ENCODE measurements at places on chromosomes 3 and 15. TPM values are rescaled to one million over a fixed set of nuclear protein-coding genes. Genes with fewer than 3 reads are reported as not detected.

DNA sequence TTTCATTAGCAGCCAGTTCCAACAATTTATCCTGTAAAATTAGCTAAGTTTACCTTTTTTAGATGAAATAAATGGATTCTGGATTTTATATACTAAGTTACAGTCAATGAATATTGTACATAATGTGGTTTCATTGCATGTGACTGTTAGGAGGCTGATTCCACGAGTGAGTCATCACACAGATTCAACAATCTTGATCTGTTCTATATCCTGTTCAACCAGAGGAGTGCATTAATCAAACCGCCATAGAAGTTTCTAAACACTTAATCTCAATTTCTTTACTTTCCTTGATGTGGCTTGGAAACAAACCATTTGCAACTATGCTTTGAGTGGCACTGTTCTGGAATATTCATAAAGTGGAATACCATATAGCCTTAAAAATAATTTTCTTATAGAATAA lies 15.3 kb downstream of the DNAJC13 start:
- DNase-seq = peak; percentile 77

EIF4E3 gene
- 1.1 TPM for total RNA-seq

CADPS gene
- total RNA-seq = 11.4 TPM

- DNase-seq = no peak
Observed at GRCh38 chr3:84125760-84126159, 833.0 kb upstream of the CADM2 start.

GRCh38 chr15:78709263-78709882 lies 68.4 kb upstream of the CHRNB4 start:
- DNase-seq = peak; percentile 66

GRCh38 chr3:129620828-129621559 lies 14.5 kb upstream of the PLXND1 start:
- no peak for DNase-seq

- DNase-seq = no peak
Observed at GRCh38 chr3:49271047-49271446, 6.0 kb downstream of the C3orf62 start.

DNA sequence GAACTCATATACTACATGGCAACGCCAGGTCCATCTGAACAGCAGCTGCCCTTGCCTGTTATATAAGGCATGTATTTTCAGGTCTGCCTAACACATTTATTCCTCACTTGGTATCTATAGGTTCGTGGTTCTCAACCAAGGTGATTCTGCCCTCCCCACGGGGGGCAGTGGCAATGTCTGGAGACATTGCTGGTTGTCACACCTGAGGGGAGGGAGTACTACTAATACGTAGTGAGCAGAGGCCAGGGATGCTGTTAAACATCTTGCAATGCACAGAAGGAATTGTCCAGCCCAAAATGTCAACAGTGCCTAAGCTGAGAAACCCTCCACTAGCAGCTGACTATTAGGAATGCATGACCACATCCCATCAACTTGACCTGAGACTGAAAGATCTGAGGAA lies 32.6 kb downstream of the ADAMTS9 start:
- no peak for DNase-seq

DNA sequence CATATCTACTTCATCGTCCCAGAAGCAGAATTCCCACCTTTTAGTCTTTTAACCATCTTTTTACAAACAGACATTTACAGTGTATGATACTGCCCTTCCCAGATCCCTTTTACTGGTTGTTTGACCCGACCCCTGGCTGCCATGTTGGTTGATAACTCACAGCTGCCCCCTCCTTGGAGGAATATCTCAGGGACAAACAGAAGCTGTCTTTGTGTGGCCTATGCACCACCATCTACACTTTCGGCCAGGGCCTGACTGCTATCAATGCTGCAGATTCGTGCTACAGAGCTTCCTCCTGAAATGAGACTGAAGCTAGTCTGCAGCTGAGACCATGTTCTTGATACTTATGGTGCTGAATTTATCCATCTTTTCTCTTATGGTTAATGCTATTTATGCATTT lies 6.6 kb upstream of the POLQ start:
- peak; percentile 7 for DNase-seq

DNA sequence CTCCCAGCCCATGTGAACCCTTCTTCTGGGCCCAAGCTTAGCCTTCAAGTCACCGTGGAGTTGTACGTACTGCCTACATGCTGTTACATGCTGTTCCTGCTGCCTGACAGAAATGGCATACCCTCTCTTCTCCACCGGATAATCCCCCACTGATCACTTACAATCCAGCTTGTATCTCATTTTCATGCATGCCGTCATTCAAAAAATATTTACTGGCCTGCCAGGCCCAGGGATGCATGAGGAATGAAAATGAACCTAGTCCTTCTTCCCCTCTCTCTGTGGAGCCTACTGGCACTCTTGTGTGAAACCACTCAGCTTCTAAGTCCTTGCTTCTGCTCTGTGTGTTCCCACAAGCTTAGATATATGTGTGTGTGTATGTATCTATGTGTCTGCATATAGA lies 60.6 kb downstream of the WNT5A start:
- DNase-seq = peak; percentile 21

MIX23 gene
- total RNA-seq = 12.3 TPM

DNA sequence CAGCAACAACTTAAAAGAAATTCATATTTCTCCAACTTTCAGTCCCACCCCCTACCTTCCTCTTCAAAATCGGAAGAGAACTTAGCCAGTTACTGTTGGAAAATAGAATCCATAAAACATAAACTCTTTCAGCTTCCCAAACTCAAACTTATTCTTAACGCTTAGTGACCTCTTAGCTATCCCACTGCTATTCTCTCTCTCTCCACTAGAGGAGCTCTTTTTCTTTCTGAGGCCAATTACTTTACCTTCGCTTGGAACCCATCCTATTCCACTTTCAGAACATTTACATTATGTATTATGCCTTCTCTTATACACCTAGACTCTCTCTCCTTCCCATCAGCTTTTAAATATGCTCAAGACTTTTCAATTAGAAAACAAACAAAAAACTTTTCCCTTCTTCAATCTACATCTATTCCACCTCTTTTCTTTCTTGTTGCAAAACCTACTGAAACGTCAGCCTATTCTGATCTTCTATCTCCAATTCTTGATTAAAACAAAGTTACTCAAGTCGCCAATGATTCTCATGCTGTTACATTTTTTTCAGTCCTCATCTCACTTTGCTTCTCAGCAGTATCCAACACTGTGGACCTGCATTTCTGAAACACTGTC lies 13.4 kb upstream of the GHSR start:
- peak; percentile 40 for DNase-seq

- peak; percentile 38 for DNase-seq
Observed at GRCh38 chr3:81173514-81173913, 587.9 kb downstream of the GBE1 start.

GRCh38 chr15:65939901-65940617 lies 70.8 kb downstream of the RAB11A start:
- DNase-seq = peak; percentile 95

GRCh38 chr3:18295171-18295920 lies 129.8 kb downstream of the SATB1 start:
- DNase-seq = peak; percentile 91

ONECUT1 gene
- not detected for total RNA-seq

CCRL2 gene
- not detected for total RNA-seq

GRCh38 chr3:12467746-12468145 lies 16.5 kb upstream of the TSEN2 start:
- no peak for DNase-seq

GRCh38 chr3:155076888-155077287 lies 3.2 kb upstream of the MME start:
- no peak for DNase-seq

DNA sequence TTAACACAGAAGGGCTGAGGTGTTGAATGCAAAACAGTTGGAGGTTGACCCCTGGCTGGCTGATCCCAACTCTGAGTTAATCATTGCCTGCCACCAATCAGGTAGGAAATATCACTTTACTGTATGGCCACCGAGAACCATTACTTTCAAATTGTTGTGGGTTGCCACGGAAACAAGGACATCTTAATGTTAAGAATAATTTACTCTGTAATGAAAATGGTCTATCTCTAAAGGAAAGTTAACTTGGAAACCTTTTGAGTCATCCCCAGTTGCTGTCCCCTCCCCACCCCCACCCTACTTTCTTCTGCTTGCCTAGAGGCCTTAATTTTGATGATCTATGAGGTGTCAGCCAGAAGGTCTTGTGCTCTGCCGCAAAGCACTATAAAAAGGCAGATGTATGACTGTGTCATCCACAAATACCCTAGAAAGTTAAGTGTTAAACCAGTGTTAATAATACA lies 78.7 kb upstream of the SNRK start:
- DNase-seq = peak; percentile 26

GRCh38 chr15:27723821-27724220 lies 375.3 kb downstream of the OCA2 start:
- no peak for DNase-seq

DNA sequence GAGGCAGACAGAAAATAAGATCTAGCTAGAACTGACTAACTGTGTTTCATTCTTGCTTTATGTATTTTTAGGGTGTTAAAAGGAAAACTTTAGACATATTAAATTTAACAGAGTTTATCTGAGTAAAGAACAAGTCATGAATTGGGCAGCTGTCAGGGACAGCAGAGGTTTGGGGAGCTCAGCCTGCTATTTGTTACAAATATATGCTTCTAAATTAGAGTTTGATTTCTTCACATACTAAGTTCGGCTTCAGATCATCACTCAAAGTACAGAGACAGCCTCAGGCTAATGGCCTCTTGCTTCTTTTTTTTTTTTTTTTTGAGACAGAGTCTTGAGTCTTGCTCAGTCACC lies 21.9 kb downstream of the EFCC1 start:
- DNase-seq = no peak

ZNF385D gene
- 0.97 TPM for total RNA-seq

DNA sequence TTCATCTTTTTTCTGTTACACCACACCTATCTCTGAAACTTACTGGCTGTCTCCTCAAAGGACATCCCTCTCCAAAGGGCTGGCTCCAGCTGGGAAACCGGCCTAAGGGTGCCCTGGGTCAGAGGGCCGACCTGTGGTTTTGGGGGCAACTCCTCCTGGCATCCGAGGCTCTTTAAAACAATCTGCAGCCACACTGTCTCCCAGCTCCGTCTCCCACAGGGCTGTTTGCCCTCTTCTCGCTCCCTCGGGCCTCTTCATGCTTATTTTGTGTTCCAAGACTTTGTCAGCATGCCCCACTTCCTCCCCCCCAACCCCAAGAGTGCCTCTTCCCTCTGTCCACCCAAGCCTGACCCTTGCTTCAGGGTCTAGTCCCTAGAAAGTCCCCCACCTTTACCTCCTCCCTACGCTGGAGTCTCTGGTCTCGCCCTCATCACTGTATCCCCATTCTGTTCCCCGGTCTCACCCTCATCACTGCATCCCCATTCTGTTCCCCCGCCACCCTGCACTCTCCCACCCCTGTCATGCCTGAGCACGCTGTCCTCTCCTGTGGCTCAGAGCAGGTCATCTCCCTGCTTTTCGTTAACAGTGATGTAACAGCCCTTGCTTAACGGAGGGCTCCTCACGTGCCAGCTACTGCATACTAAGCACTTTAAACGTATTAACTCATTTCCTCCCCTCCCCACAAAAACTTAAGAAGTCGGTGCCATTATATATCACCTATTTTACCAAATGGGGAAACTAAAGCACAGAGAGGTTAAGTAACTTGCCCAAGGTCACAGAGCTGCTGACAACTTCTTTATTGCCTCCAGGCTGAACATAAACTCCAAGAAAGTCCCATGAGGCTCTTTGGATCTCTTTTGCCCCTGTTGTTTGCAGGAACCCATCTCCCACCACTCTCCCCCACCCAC lies 1.1 kb upstream of the CSK start:
- DNase-seq = peak; percentile 51

GOLGA8G gene
- total RNA-seq = not detected

KNG1 gene
- total RNA-seq = not detected

MAP2K5 gene
- 2.8 TPM for total RNA-seq

DNAJA4 gene
- total RNA-seq = 2.7 TPM

NEK10 gene
- 9.5 TPM for total RNA-seq

DNA sequence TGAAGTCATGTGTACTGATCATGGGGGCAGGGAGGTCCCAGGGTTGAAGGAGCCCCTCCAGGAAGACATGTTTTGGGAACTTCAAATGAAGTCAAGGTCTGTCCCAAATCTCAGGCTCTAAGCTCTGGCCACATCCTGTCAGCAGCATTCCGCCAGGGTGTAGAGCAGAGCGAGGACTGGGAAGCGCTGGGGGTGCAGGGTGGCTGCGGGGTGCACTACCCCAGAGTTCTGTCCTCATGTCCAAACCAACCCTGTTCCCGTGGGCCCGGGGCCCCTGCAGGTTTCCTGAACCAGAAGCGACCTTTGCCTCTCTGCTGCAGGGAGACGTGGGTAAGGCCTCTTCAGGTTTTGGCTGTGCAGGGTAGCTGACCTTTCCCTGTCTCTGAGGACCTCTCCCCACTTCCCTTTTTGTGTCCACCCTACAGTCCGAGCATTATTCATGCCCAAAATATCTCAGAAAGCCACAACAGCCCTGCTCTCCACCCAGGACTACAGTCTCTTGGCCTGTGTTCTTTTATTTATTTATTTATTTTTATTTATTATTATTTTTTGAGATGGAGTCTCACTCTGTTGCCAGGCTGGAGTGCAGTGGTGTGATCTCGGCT lies 26.6 kb upstream of the FLNB start:
- no peak for DNase-seq

- peak; percentile 59 for DNase-seq
Observed at GRCh38 chr3:105691633-105692032, 177.2 kb downstream of the CBLB start.

- peak; percentile 80 for DNase-seq
Observed at GRCh38 chr15:35657679-35658311, 111.8 kb upstream of the DPH6 start.

- DNase-seq = no peak
Observed at GRCh38 chr15:29680465-29681165, 141.7 kb downstream of the TJP1 start.

GRCh38 chr3:157356541-157356940 lies 80.1 kb upstream of the PTX3 start:
- DNase-seq = no peak

DNA sequence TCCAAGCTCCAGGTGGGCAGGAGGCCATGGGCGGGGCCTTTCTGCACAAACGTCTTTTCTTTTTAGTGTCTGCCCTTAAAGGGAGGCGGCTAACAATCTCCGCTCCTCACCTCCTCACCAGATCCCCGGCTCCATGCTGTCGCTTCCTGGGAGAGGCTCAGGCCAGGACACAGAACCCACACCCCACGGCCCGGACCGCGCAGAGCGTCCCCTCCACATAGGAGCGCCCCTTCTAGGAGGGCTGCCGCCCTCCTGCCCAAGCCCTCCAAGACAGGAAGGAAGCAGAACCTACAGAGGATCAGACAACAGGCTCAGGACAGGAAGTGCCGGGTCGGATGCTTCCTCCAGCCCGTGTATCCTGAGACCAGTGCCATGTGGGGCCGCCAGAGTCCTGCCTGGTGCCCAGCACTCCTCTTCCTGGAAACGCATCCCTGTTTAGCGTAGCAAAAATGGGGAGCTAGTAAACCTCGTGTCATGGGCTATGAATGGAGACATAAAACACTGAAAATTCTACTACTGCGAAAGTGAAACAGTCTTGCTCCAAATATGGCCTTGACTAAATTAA lies 83.2 kb upstream of the ATP10A start:
- DNase-seq = no peak

DNA sequence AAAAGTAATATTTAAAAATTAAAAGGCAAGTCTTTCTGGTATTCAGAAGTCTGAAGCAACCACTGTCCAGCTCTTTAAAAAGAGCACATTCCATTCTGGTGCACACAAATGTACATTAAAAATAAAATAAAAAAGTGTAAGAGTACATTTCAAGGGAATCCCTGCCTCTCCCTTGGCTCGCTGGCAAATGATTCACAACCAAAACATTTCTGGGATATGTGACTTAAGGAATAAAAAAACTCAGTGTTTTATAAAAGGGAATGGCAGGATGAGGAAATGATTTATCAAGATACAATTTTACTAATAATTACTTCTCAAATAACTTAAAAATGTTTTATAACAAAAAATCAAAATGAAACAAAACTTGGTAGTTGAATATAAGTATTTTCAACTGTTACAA lies 23.8 kb upstream of the ANXA2 start:
- peak; percentile 76 for DNase-seq

KY gene
- total RNA-seq = 0.51 TPM

HYKK gene
- 3.9 TPM for total RNA-seq

Measured in GM23248 (cell line).